ENCODE measurements at places on chromosomes 5 and 9. TPM values are rescaled to one million over a fixed set of nuclear protein-coding genes. Genes with fewer than 3 reads are reported as not detected.

Gene TNFSF15
- under 0.01 TPM for total RNA-seq

Gene FGF10
- total RNA-seq: not detected

Gene SH3RF2
- total RNA-seq: under 0.01 TPM

Gene TAS2R1
- total RNA-seq: not detected

Gene SAXO1
- not detected for total RNA-seq

Gene MEIKIN
- total RNA-seq: not detected

Gene TLR4
- total RNA-seq: 8.0 TPM

Gene SPATA24
- 3.8 TPM for total RNA-seq

Gene SHOC1
- not detected for total RNA-seq

Gene MYORG
- 5.5 TPM for total RNA-seq

Gene PITX1
- not detected for total RNA-seq

Gene SMIM15
- 38.0 TPM for total RNA-seq

Gene PDGFRB
- 1.3 TPM for total RNA-seq

Gene TEX48
- total RNA-seq: not detected

Gene IL9
- total RNA-seq: not detected

Gene FOXD4L5
- total RNA-seq: under 0.01 TPM

Gene TERT
- not detected for total RNA-seq

Gene TPM2
- total RNA-seq: 21.6 TPM

Gene OBP2B
- not detected for total RNA-seq

Gene IL3
- not detected for total RNA-seq

Gene PCDHB15
- not detected for total RNA-seq

Gene HAVCR2
- under 0.01 TPM for total RNA-seq

Gene SLC6A19
- not detected for total RNA-seq

Gene ASS1
- total RNA-seq: 2.7 TPM

Gene GRXCR2
- not detected for total RNA-seq

Gene TRIM41
- 7.6 TPM for total RNA-seq

Gene MLANA
- total RNA-seq: 969 TPM

Gene GABRA1
- not detected for total RNA-seq

Gene LRRC19
- not detected for total RNA-seq

Gene LCN2
- not detected for total RNA-seq

Gene QRFP
- not detected for total RNA-seq

Gene SLC6A7
- total RNA-seq: not detected

Gene CENPK
- 12.7 TPM for total RNA-seq

Gene ZFP2
- total RNA-seq: 0.15 TPM

Gene OTP
- total RNA-seq: not detected

Gene INSL4
- total RNA-seq: not detected

Gene DMRT3
- total RNA-seq: not detected

Gene PLCXD3
- total RNA-seq: not detected

Gene SPAAR
- total RNA-seq: not detected

Gene FBP2
- not detected for total RNA-seq

Gene EGR1
- total RNA-seq: 0.77 TPM

All from melanocyte of skin (primary cell).